ENCODE measurements at places on chromosomes 6 and 20. TPM values are rescaled to one million over a fixed set of nuclear protein-coding genes. Genes with fewer than 3 reads are reported as not detected.

TREM2 gene
- 4.1 TPM for total RNA-seq

TSPO2 gene
- total RNA-seq = not detected

PNLDC1 gene
- total RNA-seq = not detected

PSORS1C2 gene
- total RNA-seq = not detected

NKX2-4 gene
- not detected for total RNA-seq

MTRF1L gene
- total RNA-seq = 32.4 TPM

VPS52 gene
- 31.1 TPM for total RNA-seq

AKAP7 gene
- total RNA-seq = 14.5 TPM

ABRACL gene
- 4.5 TPM for total RNA-seq

Data from right cardiac atrium (tissue), 5 donors.